PC-9 (cell line): ENCODE measurements at places on chromosomes 6 and 20. TPM values are rescaled to one million over a fixed set of nuclear protein-coding genes. Genes with fewer than 3 reads are reported as not detected.

Gene PDYN
- not detected in 2 replicates for total RNA-seq

Gene TRIM10
- not detected in 2 replicates for total RNA-seq

Gene C6orf58
- not detected in 2 replicates for total RNA-seq

Gene B3GALT4
- 10.3 and 12.8 TPM in 2 replicates for total RNA-seq

Gene NOX3
- total RNA-seq: not detected in 2 replicates

Gene PRR18
- not detected in 2 replicates for total RNA-seq

Gene GSTA4
- 2.5 and 3.4 TPM in 2 replicates for total RNA-seq

Gene SFT2D1
- 31.5 and 39.9 TPM in 2 replicates for total RNA-seq

DNA sequence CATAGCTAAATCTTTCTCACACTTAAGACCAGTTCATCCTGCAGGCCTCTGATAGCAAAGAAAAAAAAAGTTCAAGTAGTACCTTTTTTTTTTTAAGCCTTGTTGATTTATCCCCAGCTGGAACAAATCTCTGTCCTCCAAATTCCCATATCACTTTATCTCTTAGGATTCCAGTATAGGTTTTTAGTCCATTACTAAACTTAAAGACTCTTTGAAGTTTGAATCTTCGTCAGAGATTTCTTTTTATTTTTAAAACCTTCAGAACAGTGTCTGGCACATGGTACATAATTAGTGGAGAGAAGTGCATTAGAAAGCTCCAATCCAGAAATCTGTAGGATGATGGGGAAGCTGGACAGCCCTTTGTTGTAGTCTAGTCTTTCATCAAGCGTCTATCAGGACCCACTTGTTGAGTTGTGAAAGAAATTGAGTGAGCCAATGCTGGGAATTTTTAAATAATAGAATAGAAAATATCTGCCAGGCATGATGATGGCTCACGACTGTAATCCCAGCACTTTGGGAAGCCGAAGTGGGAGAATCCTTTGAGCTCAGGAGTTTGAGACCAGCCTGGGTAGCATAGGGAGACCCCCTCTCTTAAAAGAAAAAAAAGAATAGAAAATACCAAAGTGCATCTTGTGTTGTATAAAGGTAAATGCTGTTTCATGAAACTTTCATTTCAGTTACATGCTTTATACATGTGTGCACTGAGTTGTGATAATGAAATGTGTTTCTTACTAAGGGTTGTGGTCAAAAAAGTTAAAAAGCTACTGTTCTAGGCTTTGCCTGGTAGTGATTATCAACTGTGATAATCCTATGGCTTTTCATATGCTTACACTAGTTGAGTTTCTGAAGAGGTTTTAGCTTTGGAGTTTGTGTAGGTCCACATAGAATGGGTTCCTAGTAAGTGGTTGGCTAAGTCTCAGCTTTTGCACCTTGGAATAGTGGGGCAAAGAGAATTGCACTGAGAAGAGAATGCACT, 3.2 kb downstream of the NFYA start:
- 0 out of 2 replicates have a peak overlapping the region, but pooled peaks have one; percentile 82 for H3K4me3 ChIP-seq
- no peak overlapping the region for H3K27ac ChIP-seq
- H3K4me1 ChIP-seq: peaks cover 20% of the 10 kb centered on the region
- no peak for DNase-seq
- H3K36me3 ChIP-seq: peaks cover 33% of the 10 kb centered on the region

- H3K36me3 ChIP-seq: no peaks in the 10 kb centered on the region
- no peak overlapping the region for H3K27ac ChIP-seq
- peaks cover 7% of the 10 kb centered on the region for H3K4me1 ChIP-seq
- no peaks in the 10 kb centered on the region for H3K27me3 ChIP-seq
- no peak overlapping the region for H3K4me3 ChIP-seq
Observed at GRCh38 chr6:36760685-36761435, 63.2 kb downstream of the RAB44 start.

GRCh38 chr20:38221119-38221589, 39.4 kb downstream of the KIAA1755 start:
- no peak overlapping the region for H3K27ac ChIP-seq
- H3K27me3 ChIP-seq: no peaks in the 10 kb centered on the region
- no peaks in the 10 kb centered on the region for H3K36me3 ChIP-seq
- no peak overlapping the region for H3K4me3 ChIP-seq
- peaks cover 22% of the 10 kb centered on the region for H3K4me1 ChIP-seq

DNA sequence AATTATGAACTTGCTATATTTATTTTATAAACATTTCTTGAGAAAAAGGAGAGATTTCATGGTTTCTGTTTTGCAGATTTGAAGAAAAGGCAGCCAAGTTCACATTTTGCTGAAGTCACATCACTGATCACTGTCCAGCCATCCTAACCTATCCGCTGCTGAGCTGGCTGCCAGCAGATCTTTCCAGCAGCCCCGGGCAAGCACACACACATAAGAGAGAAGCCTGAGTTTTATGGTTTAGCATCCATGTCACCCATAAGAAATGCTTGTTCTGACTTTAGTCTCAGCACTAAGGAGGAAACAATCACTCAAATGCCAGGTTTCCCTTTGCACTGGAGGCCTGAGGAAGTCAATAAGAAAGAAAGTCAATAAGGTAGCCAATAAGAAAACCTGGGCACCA, 287.1 kb downstream of the SMOC2 start:
- no peak for DNase-seq
- no peaks in the 10 kb centered on the region for H3K36me3 ChIP-seq
- H3K4me3 ChIP-seq: no peak overlapping the region
- 0 out of 2 replicates have a peak, but pooled peaks cover 4% of the 10 kb centered on the region for H3K4me1 ChIP-seq
- no peaks in the 10 kb centered on the region for H3K27me3 ChIP-seq
- no peak overlapping the region for H3K27ac ChIP-seq

DNA sequence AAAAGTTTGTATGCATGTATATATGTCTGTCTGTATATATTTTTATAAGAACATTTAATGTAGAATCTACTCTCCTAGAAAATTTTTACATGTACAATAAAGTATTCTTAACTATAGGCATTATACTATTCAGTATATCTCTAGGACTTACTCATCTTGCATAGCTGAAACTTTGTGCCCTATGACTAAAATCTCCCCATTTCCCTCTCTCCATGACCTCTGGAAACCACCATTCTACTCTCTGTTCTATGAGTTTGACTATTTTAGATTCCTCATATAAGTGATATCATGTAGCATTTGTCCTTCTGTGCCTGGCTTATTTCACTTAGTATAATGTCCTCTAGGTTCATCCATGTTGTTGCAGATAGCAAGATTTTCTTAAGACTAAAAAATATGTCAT, 205.1 kb upstream of the SMLR1 start:
- H3K4me1 ChIP-seq: 0 out of 2 replicates have a peak, but pooled peaks cover 4% of the 10 kb centered on the region
- no peaks in the 10 kb centered on the region for H3K36me3 ChIP-seq
- no peak for DNase-seq
- no peaks in the 10 kb centered on the region for H3K27me3 ChIP-seq
- no peak overlapping the region for H3K27ac ChIP-seq
- H3K4me3 ChIP-seq: no peak overlapping the region

DNA sequence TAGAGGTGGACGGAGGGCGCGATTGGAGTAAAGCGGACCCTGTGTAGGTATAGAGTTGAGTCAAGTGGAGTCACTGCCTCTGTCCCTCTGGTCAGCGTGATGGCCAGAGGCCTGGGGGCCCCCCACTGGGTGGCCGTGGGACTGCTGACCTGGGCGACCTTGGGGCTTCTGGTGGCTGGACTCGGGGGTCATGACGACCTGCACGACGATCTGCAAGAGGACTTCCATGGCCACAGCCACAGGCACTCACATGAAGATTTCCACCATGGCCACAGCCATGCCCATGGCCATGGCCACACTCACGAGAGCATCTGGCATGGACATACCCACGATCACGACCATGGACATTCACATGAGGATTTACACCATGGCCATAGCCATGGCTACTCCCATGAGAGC, 479 bp downstream of the SLC39A7 start:
- H3K4me1 ChIP-seq: peaks cover 34% of the 10 kb centered on the region
- H3K27ac ChIP-seq: peak overlapping the region; percentile 79
- no peak for DNase-seq

- DNase-seq: peak; percentile 91
- 0 out of 2 replicates have a peak overlapping the region, but pooled peaks have one; percentile 15 for H3K27ac ChIP-seq
- H3K4me3 ChIP-seq: no peak overlapping the region
- peaks cover 36% of the 10 kb centered on the region for H3K4me1 ChIP-seq
- no peaks in the 10 kb centered on the region for H3K36me3 ChIP-seq
- H3K27me3 ChIP-seq: no peaks in the 10 kb centered on the region
Observed at GRCh38 chr6:109349419-109349987, 32.8 kb downstream of the CD164 start.

DNA sequence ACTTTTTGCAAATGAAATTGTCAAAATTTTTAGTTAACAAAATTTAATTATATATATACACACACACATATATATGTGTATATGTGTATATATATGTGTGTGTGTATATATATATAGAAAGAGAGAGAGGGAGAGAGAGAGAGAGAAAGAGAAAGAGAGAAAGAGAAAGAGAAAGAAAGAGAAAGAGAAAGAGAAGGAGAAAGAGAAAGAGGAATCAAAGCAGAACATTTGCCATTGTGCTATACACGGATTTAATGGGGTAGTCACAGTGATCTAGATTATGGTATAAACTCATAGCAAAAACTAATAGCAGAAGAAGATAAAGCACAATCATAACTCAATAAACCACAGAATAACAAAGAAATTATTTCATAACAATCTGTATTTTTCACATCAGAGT, 126.7 kb downstream of the DST start:
- H3K4me3 ChIP-seq: no peak overlapping the region
- H3K4me1 ChIP-seq: no peaks in the 10 kb centered on the region
- H3K27ac ChIP-seq: no peak overlapping the region
- H3K36me3 ChIP-seq: peaks cover 16% of the 10 kb centered on the region; the same call in 1 of the 2 replicates
- H3K27me3 ChIP-seq: no peaks in the 10 kb centered on the region

DNA sequence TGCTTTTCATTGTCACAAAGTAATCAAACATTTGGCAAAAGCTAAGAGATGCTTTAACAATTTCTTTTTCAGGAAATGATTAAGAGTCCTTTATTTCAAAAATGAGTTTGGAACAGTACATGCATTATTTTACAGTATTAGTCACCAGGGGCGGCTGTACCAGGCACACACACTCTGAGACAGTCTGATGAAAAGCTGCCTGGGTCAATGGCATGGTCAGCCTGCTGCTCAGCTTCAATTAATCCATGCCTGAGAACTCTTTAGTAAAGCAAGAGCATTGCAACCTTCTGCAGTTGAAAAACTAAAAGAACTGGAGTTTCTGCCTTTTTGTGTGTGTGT, 105.5 kb downstream of the TULP4 start:
- H3K4me1 ChIP-seq: peaks cover 8% of the 10 kb centered on the region
- no peaks in the 10 kb centered on the region for H3K27me3 ChIP-seq
- H3K4me3 ChIP-seq: no peak overlapping the region

- no peaks in the 10 kb centered on the region for H3K4me1 ChIP-seq
- no peak overlapping the region for H3K4me3 ChIP-seq
- H3K27ac ChIP-seq: no peak overlapping the region
- H3K27me3 ChIP-seq: no peaks in the 10 kb centered on the region
- no peaks in the 10 kb centered on the region for H3K36me3 ChIP-seq
- DNase-seq: no peak
Observed at GRCh38 chr6:75023634-75024033, 182.2 kb downstream of the COL12A1 start.

DNA sequence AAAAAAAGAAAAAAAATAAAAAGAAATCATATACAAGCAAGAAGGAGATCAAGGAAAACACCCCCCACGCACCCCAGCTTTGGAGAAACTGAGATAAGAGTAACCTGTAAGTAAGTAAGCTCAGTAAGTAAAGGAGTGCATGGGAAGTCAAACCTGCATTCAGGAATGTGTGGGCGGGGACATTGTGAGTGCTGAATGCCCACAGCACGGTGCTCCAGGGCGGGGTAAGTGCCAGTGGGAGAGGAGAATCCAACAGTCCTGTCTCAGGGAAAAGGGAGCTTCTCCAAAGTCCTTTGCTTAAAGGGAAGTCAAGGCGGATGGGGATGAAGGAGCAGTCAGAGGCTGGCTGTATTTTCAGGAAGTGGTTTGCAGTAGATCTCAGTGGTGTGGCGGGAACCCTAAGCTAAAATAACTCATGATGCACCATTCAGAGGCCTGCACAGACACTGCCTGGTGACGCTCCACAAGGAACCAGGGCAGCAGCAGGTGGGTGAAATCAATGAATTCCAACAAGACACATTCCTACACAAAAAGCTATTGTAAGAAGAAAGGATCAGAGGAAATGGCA, 368.0 kb downstream of the QKI start:
- H3K4me3 ChIP-seq: no peak overlapping the region
- no peak for DNase-seq
- no peak overlapping the region for H3K27ac ChIP-seq
- peaks cover 21% of the 10 kb centered on the region for H3K27me3 ChIP-seq
- H3K4me1 ChIP-seq: no peaks in the 10 kb centered on the region

GRCh38 chr6:125001684-125002405, 39.6 kb downstream of the RNF217 start:
- no peaks in the 10 kb centered on the region for H3K27me3 ChIP-seq
- H3K4me1 ChIP-seq: peaks cover 52% of the 10 kb centered on the region
- peaks cover 4% of the 10 kb centered on the region for H3K36me3 ChIP-seq
- no peak overlapping the region for H3K27ac ChIP-seq
- H3K4me3 ChIP-seq: no peak overlapping the region

- H3K4me1 ChIP-seq: no peaks in the 10 kb centered on the region
- H3K27ac ChIP-seq: no peak overlapping the region
- DNase-seq: no peak
- peaks cover 67% of the 10 kb centered on the region for H3K27me3 ChIP-seq
- no peaks in the 10 kb centered on the region for H3K36me3 ChIP-seq
Observed at GRCh38 chr20:61280217-61280980, 28.3 kb downstream of the CDH4 start.

DNA sequence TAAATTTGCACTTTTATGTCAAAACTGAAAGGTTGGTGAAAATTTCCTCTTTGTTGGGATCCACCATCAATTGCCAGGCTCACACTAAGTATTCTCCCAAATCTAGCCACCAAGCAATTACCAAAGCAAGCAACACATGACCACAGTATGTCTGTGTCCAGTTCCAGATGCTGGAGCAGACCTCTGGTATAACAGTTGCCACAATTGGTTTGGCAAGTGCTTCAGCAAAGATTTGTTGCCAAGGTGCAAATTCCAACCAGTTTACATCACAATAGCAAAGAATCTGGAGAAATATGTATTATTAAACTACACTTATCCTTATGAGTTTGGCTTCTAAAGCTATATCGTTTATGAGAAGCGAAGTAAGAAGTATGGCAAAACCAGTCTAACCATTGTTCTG, 6.4 kb downstream of the GTF2H5 start:
- H3K27me3 ChIP-seq: no peaks in the 10 kb centered on the region
- H3K27ac ChIP-seq: no peak overlapping the region
- peaks cover 20% of the 10 kb centered on the region for H3K4me1 ChIP-seq
- no peak for DNase-seq
- H3K4me3 ChIP-seq: no peak overlapping the region

- no peaks in the 10 kb centered on the region for H3K27me3 ChIP-seq
- H3K4me3 ChIP-seq: no peak overlapping the region
- no peak overlapping the region for H3K27ac ChIP-seq
Observed at GRCh38 chr6:104579310-104579863, 280.3 kb downstream of the HACE1 start.
